ENCODE measurements at places on chromosomes 1 and 21.
A peak's percentile ranks its signal among the peaks of the same experiment; 100 is the strongest.

DNA sequence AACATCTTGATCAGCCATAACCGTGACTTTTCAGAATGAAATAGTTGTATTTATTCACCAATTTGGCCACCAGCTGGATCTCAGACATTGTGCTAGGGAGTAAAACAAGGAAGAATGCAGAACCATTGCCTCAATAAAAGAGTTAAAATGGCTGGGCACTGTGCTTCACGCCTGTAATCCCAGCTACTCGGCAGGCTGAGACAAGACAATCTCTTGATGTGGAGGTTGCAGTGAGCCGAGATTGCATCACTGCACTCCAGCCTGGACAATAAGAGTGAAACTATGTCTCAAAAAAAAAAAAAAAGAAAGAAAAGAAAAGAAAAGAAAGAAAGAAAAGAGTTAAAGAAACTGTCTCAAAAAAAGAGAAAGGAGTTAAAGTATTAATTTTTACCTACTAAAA lies 199.5 kb downstream of the TPR start:
- no peak for DNase-seq

- no peak for DNase-seq
Measured at GRCh38 chr1:25021591-25022215, 91.6 kb upstream of the RUNX3 start.

GRCh38 chr21:29306920-29307319 lies 8.2 kb downstream of the BACH1 start:
- no peak for DNase-seq

DNA sequence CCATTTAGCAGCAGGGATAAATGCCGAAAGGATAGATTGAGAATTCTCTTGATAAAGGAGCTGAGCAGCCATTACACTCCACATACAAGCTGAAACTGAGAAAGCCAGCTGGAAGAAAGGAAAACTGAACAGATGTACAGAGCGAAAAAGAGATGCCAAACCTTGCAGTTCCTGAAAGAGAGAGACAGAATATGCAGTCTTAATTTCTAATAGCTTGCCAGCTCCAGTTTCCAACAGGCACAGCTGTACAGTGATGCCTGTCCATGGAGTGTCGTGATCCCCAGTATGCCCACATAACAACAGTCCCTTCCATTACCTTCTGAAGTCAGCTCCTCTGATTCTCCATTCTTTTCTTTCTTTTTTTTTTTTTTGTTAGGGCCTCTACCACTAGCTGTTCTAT lies 22.7 kb downstream of the ABL2 start:
- no peak for DNase-seq

DNA sequence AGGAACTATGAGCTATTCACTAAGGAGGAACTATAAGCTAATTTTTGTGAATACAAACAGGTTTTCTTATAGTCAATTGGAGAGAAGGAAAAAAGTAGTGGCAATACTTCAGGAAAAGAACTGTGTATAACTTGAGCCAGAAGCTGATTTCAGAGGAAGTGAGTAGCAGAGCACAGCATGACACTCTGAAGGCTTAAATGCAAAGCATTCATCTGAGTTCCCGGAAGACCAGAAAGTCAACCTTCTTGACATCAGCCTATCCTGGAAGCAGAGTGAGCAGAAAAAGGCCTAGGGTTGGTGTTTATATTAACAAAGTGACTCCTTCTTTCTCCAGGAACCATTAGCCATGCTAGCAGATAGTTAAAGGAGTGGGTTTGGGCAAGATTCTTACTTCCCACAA lies 545.2 kb downstream of the MRPL39 start:
- DNase-seq: no peak

- no peak for DNase-seq
Measured at GRCh38 chr1:226479474-226479873, 69.1 kb upstream of the STUM start.

DNA sequence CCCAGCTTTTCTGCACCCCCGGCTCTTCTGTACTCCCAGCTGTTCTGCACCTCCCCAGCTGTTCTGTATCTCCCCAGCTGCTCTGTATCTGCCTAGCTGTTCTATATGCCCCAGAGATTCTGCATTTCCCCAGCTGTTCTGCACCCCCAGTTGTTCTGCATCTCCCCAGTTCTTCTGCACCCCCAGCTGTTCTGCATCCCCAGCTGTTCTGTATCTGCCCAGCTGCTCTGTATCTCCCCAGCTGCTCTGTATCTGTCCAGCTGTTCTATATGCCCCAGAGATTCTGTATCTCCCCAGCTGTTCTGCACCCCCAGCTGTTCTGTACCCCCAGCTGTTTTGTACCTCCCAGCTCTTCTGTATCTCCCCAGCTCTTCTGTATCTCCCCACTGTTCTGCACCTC lies 41.1 kb downstream of the UMODL1 start:
- no peak for DNase-seq

GRCh38 chr1:181152892-181153633 lies 64.6 kb downstream of the IER5 start:
- no peak for DNase-seq

DNA sequence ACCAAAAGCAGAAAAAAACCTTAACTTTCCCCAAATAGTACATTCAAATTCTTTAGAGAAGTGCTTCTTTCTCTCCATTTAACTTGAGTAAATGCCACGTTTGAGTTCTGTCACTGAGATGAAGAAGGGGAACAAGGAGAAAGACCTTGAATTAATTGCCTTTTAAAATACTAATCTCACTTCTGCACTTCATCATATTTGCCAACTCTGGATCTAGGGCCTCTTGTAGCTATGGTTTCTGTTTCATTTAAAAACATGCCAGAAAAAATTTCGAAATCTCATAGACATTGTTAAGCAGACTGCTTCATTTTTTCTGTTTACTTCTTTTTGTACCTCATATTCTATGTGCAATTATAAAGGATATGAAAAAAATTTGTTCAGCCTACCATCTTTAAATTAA lies 24.6 kb downstream of the MIXL1 start:
- DNase-seq: no peak

DNA sequence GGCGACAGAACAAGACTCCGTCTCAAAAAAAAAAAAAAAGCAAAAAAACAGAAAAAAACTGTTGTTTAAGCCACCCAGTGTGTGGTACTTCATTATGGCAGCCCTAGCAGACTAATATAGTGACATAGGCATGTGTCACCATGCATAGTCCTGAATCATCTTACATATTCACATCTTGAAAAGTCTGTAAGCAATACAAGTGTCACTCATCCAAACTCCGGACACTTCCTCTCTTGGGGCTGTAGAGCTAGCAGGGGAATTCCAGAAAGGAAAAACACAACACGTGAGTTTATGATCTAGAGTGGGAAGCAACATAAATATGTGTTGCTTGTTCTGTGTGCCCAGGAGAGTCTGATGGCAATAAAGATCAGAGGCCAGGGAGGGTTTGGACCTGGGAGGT lies 81.6 kb upstream of the KCNE2 start:
- DNase-seq: no peak

GRCh38 chr1:28882009-28882628 lies 32.2 kb upstream of the EPB41 start:
- peak; percentile 70 for DNase-seq

GRCh38 chr1:156583821-156584622 lies 4.5 kb downstream of the TTC24 start:
- DNase-seq: peak; percentile 63

DNA sequence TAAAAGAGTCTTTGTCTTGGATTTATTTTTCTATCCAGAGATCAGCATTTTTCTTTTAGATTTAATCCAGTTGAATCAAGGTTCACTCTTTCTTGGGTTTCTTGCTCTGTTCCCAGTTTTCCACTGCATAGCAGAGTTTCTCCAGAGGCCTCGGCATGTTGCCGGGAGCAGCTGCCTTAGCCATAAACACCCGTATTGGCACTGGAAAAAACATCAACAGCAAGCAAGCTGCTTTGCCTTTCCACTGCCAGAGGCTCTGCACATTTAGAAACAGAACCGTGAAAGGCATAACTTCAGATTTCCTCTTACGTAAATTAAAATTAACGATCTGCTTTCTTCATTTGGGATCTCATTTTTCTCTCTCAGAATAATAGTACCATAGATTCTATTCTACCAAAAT lies 181.8 kb upstream of the L1TD1 start:
- DNase-seq: no peak

DNA sequence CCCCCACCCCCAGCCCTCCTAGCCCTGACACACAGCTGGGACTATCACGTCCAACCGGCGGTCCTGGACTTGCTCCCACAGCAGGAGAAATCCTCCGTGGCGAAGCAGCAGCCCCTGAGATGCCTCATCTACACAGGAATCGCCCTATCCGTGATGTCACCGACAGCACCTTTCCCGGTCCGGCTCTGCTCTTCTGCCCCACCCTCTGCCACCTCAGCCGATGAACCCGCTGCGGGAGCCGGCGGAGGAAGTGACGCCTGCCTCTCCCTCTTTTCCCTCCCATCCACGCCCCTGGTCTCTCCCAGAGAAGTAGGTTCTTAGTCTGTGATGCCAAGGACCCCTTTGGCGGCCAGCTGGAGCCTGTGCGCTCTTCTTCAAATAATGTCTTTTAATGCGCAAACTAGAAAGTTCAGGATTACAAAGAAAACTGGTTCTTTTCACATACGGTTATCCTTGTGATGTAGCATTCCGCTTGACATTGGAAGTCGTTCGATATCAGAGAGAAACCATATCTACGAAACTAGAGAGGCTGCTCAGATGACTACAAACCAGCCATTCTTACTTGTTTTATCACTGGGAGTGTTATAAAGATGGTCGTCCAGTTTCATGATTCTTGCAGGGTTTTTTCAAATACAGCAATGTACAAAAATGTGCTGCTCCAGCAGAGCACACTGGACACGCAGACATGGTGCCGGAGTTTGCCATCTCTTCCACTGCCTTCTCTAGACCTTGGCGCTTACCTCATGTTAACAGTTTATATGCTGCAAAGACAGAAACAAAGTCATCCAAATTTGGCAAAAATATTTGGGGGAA lies 120.3 kb downstream of the PPIAL4G start:
- no peak for DNase-seq

- DNase-seq: no peak
Measured at GRCh38 chr1:204367956-204368355, 8.2 kb upstream of the PLEKHA6 start.

GRCh38 chr1:232551386-232551785 lies 78.5 kb downstream of the SIPA1L2 start:
- no peak for DNase-seq

DNA sequence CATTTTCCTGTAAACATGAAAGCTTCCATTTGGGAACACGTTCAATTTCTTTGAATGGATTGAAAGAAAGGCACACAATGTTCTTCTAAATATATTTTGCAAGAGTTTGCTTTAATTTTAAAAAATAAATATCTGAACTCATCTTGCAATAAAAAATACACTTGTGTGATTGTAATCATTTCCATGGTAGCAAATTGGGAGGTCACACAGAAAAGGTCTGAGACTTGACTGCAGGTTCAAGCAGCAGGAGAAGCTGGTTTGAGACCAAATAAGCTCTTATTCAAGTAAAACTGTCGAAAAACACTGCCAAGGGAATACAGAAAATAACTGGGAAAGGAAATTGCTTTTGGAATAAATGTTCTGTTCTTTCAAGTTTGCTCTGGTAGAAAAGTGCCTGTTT lies 498.9 kb downstream of the ADGRL2 start:
- no peak for DNase-seq

DNA sequence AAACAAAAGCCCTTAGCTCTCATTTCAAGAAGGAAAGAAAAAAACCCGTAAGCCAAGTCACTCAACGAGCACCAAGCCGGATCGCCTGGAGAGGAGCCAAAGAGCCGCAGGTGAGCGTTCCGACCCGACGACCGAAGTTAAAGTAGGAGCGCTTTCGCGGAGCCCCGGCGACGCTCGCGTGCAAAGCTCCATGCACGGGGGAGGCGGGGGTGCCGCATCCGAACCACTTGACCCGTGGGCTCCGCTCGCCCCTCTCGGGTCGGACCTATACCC lies 382 bp downstream of the GPBP1L1 start:
- DNase-seq: peak; percentile 56

DNA sequence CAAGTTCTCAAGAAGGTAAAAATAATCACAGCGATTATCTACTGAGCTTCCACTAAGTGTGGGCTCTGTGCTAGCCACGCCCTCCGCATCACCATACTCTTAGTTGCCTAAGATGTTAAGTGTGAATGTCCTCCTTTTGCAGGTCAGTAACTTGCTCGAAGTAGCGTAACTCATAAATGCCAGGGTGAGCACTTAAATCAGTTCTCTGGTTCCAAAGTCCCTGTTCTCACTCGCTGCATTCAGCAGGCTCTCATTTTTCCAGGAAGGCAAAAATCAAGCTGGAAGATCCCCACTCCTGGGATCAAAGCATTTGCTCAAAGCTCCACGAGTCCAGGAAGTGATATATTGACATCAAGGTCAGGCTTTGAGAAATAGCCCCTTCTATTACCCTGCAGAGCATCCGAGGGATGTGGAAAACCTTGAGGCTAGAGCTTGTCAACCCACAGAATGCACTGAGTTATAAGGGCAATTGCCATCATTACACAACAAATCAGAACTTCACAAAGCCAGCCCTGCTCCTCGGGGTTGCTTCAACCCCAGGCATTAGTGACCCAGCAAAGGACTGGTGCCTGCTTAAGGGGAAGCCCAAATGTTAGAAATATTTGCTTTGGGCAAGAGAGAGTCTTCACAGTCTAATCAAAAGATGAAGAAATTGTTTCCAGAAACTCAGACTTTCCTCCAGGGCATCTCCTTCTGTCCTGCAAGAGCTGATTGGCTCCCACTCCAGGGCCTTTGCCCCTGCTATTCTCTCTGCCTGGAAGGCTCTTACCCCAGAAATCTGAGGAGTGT lies 19.5 kb downstream of the SLC30A1 start:
- no peak for DNase-seq

GRCh38 chr1:6860401-6860800 lies 75.1 kb downstream of the CAMTA1 start:
- no peak for DNase-seq

DNA sequence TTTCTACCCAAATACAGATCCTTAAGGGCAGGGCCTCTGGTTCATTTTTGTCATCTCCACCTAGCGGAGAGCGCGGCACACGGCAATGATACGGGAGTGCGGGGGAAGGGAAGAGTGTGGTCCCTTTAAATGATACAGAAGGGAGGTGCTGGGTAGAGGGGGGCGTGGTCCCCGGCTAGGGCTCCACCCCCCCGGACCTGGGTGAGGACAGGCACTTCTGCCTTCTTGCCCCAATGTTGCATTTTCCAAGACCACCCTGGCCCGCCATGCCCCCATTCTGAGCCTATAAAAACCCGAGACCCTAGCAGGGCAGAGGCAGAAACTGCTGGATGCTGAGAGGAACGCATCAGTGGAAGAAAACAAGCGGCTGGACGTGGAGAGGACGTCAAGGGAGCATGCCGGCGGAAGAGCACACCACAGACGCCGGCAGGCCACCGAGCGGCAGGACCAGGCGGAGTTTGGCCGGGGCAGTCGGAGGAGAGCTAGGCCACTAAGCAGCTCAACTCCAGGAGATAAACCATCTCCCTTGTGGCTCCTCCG lies 30.0 kb downstream of the LRRC3 start:
- DNase-seq: peak; percentile 47

DNA sequence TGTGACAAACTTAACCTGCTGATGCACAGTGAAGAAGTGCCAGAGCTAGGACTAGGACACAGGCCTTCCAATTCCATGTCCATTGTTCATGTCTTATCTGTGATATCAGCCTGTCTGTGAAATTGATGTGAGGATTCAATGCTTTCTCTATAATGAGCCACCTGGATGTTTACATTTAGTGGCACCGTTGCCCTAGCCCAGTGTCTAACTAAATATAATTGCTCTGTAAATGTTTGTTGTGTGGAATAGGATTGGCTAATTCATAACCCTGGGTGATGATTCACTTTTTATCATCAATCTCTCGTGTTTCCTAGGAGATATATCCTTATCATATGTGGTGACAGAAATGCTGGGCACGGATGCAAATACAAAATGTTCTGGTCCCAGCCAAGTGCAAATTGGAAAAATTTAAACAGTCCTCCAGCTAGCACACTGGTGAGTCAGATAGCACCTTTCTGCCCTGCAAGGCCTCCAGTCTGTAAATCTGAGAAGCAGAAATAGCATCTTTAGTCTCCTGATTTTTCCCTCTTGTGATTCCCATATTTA lies 46.9 kb upstream of the GNG12 start:
- no peak for DNase-seq

All from central memory CD4-positive, alpha-beta T cell (primary cell).